Natural killer cell treated with Interleukin-12 subunit alpha and Interleukin-12 subunit beta and Interleukin-15 and Interleukin-18, amount 100 ng/mL, for 72 hours (primary cell): ENCODE measurements at places on chromosomes 2 and 18.

- H3K27ac ChIP-seq = no peak overlapping the region
- H3K4me3 ChIP-seq = no peak overlapping the region
- H3K36me3 ChIP-seq = no peaks in the 10 kb centered on the region
- no peaks in the 10 kb centered on the region for H3K27me3 ChIP-seq
- DNase-seq = no peak
- no peaks in the 10 kb centered on the region for H3K4me1 ChIP-seq
These were observed 199.6 kb upstream of the HNMT start for GRCh38 chr2:137764646-137765045.

DNA sequence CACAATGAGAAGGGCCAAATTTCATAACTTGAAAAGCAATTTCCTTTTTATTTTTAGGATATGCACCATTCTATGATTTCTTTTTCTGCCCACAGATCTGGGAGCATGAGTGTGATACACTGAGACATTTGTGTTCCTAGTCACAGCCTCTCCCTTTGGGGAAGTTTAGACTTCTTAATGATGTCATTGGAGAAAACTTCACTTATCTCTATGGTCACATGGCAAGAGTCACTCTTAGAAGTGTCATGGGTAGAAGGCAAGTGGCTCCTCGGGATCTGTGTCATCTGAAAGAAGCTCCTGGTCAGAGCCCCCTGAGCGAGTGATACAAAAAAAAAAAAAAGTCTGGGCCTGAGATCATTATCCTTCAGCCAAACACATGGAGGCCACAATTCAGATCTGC lies 62.5 kb upstream of the LGALSL start:
- DNase-seq = no peak
- H3K4me1 ChIP-seq = no peaks in the 10 kb centered on the region
- no peaks in the 10 kb centered on the region for H3K36me3 ChIP-seq
- no peak overlapping the region for H3K27ac ChIP-seq

GRCh38 chr2:188620916-188621315 lies 329.2 kb downstream of the GULP1 start:
- no peaks in the 10 kb centered on the region for H3K4me1 ChIP-seq
- DNase-seq = no peak
- H3K27me3 ChIP-seq = no peaks in the 10 kb centered on the region
- no peak overlapping the region for H3K27ac ChIP-seq
- no peaks in the 10 kb centered on the region for H3K36me3 ChIP-seq
- no peak overlapping the region for H3K4me3 ChIP-seq

DNA sequence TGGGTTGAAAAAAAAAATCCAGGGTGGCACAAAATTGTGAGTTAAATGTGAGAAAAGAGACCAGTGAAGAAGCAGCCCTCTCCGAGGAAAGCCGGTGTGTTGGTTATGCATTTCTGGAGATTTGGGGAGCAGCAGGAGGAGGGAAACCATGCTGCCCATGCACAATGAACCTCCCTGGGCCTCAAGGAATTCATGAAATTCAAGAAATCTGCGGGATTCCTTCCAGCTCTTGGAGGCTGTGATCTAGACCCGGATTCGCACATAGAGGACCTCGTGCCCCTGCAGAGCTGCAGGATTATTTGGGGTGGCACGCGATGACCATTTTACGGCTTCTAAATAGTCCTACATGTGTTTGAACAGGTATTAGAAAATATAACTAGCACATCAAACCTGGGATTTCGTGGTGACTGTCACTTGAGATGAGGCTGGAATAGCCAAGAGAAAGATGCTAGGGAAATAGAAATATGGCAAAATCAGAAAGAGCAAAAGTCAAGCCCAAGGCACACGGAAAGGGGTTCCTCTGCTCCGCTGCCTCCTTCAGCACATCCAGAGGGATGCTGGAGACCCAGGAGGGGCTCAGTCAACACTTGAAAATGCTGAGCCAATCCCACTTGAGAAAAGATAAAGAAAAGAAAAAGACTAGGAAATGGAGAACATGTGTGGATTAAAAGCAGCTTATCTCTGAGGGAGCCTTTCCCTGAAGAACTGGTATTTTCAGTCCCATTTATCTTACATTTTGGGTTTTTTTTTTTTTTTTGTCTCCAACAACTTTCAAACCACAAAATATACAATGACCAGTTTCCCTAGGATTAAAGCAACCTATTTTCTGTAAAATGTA lies 22.0 kb downstream of the KCTD1 start:
- H3K36me3 ChIP-seq = no peaks in the 10 kb centered on the region
- no peak overlapping the region for H3K27ac ChIP-seq
- H3K4me1 ChIP-seq = peaks cover 4% of the 10 kb centered on the region
- no peak overlapping the region for H3K4me3 ChIP-seq
- H3K27me3 ChIP-seq = no peaks in the 10 kb centered on the region
- no peak for DNase-seq

DNA sequence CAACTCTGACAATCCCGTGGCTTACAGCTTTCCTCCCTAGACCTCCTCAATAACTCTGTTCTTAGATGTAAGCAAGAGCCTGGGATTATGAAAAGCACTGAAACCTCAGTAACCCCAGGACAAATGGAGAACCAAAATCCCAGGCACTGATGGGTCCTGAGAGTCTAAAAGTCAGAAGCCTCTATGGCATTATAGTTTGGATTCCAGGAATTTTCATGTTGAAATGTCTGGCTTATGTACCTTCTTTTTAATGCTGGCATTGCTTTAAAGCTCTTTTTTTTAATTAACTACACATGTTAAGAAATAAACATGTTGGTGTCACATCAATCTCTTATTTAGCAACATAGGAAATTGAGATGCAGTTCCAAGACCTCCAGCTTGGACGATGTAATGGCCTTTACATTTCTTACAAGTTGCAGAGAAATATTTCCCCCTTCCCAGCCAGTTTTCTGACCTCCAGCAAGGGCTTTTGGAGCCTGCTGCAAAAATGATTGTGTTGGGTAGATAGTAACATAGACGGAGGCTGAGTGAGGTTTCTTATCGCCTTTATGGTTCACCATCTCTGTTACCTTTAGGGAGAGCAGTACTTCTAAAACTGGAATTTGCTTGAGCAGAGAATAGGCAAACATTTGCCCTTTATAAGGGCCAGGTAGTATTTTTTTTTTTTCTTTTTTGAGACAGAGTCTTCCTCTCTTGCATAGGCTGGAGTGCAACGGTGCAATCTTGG lies 84.8 kb upstream of the RASGRP3 start:
- no peak overlapping the region for H3K27ac ChIP-seq
- DNase-seq = no peak
- H3K4me3 ChIP-seq = no peak overlapping the region
- H3K36me3 ChIP-seq = no peaks in the 10 kb centered on the region
- no peaks in the 10 kb centered on the region for H3K27me3 ChIP-seq
- H3K4me1 ChIP-seq = no peaks in the 10 kb centered on the region
